NCI-H1417 treated with DMSO at 0.1 percent for 48 hours (cell line): ENCODE measurements at places on chromosomes 4 and X.

GRCh38 chr4:94595880-94596483, 144.2 kb downstream of the PDLIM5 start:
- peak; percentile 25 for DNase-seq

GRCh38 chr4:47839259-47839658, 1.4 kb upstream of the CORIN start:
- no peak for DNase-seq

DNA sequence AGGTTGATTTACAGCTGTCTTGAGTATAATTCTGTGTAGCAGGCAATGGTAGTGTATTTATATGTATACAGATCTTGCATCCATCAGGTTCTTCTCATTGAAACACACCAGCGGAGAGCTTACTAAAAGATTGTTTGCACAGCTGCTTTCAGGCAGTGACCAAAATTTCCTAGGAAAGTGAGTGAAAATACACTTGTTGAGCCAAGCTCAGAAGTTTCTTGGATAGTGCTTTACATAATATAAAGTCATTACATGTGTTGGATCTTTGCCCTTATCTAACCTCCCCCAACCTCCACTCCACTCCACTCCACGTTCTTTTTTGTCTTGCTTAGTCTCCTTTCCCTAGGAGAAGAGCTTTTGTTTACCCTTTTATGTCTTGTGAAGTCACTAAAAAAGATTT, 34.1 kb downstream of the CNKSR2 start:
- peak; percentile 50 for DNase-seq

- no peak for DNase-seq
Measured at GRCh38 chrX:13996650-13997049, 33.0 kb downstream of the GEMIN8 start.

DNA sequence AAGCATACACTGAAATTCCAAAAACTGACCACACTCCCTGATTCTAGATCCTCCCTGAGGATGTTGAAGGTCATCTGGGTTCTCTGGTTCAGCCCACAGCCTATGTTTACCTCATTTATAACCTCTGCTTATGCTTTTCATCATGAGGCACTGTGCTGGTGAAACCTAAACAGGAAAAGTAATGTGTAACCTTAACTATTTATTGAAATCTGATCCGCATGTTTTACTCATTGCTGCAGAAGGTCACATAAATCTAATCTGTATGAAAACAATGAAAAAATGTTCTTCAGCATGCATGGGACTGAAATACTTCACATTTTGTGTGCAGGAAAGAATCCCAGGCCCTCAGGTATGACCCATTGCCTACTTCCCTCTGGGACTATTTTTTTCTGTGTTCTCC, 30.3 kb downstream of the UCHL1 start:
- no peak for DNase-seq

DNA sequence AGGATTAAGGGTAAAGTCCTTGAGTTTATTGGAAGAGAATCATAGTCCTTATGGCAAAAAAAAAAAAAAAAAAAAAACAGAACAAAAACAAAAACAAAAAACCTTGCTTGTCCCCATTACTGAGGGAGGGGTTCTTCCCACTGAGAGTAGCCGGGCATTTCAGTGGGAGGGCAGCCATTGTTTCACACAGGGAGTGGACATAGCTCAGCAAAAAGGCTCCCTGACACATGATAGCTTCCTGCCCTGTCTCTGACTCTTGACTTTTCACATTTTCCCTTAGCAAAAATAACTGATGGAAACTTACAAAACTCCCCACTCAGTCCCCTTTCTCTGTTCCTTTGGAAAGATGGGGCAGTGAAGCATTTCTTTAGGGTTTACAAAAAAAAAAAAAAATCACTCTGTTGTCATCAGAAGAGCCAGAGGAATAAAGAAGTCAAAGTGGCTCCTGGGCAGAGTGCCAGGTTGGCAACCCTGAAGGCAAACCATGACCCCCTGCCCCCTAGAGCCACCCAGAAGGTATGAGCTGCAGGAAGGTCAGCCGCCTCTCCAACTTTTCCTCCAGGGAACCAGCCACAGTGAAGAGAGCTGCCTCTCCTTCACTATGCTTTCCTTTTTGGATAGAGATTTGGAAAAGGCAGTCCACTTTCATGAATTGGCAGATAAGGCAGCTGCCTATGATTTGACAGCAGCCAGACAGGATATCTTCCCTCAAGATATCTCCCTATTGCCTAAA, 170.6 kb downstream of the KDR start:
- no peak for DNase-seq

DNA sequence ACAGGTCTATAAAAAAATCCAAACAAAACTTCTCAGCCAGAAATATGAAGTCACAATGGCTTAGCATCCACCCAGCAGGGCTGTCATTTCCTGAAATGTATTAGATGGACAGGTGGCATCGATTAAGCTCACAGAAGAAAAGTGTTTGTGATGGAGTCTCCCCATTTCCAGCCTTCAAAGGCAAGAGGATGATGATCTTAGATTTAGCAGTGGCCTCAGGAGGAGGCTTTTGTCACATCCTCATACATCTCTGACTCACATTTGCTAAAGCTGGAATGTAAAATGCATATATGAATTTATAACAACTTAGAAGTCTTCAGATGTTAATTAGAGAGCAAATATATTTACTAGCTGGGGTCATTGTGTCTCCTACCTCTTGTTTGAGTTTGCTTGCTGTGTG, 441.9 kb downstream of the SPRY1 start:
- DNase-seq: peak; percentile 16

GRCh38 chr4:56252561-56253152, 134.6 kb downstream of the AASDH start:
- DNase-seq: no peak

- DNase-seq: peak; percentile 39
Measured at GRCh38 chr4:41360214-41360920, 103.6 kb downstream of the UCHL1 start.

DNA sequence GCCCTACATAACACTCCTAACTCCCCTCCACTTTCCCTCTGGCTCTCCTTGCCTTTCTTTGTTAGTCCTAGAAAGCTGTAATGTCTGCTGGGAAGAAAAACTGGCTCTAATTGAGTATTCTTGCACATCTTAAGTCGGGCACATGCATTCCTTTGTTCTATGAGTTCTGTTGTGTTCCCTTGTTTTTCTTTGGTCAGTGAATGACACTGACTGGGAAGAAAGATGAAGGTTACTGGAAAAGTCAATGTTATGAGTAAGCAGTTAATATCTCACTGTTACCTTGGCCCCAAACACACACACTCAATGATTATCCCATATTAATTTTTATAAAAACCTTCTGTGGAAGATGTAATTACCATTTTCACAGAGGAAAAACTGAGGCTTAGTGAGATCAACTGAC, 215.9 kb downstream of the SOWAHB start:
- DNase-seq: no peak
